ENCODE measurements at places on chromosomes 7 and 10.

- DNase-seq: no peak
These were observed 34.6 kb downstream of the IFT22 start for GRCh38 chr7:101287032-101287431.

- no peak for DNase-seq
These were observed 24.1 kb upstream of the FAM180A start for GRCh38 chr7:135772639-135773222.

GRCh38 chr10:22637491-22637890 lies 76.9 kb downstream of the PIP4K2A start:
- DNase-seq: no peak

GRCh38 chr10:34731885-34732701 lies 83.0 kb downstream of the PARD3 start:
- no peak for DNase-seq

DNA sequence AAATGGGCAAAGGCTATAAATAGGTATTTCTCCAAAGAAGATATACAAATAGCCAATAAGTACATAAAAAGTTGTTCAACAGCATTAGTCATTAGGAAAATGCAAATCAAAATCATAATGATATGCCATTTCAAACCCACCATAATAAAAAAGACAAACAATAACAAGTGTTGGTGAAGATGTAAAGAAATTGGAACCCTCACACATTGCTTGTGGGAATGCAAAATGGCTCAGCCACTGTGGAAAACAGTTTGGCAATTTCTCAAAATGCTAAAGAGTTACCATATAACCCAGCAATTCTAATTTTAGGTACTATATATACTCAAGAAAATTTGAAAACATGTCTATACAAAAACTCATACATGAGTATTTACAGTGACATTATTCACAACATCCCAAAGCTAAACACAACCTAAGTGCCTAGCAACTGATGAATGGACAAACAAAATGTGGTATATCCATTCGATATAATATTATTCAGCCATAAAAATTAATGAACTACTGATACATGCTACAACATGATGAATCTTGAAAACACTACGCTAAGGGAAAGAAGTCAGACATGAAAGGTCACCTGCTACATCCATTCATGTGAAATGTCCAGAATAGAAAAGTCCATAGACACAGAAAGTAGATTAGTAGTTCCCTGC lies 55.6 kb downstream of the CHCHD3 start:
- DNase-seq: no peak

- DNase-seq: no peak
These were observed 3.3 kb upstream of the PCBD1 start for GRCh38 chr10:70891627-70892026.

DNA sequence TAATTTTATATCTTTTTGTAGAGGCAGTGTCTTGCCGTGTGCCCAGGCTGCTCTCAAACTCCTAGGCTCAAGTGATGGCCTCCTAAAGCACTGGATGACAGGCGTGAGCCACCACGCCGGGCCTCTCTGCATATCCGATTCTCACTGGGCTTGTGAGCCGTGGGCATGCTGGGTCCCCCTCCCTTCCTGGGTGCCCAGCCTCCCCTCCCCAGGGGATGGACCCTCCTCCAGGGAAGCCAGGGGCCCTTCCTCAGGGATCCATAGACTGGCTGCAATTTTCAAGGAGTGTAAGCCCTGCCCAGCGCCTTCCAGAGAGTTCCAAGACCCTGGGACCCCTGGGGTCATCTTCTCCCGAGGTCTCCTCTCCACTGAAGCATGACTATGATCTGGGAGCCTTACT lies 23.7 kb upstream of the ELFN1 start:
- DNase-seq: no peak

DNA sequence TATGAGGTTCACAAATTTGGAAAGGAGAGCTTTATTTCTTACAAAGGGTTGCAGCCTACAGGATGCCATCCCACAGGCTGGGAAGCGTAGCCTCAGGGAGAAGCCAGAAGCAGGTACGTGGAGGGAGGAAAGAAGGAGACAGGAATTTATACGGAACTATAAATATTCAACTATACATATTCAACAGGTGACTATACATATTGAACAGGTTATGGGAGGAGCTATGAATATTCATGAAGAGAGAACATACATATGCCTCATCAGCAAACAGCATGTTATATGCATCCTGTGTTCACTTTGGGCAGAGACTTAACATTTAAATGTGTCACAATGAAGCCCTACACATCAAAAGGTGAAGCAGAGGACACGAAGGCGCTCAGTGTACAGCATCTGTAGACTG lies 40.5 kb upstream of the LMTK2 start:
- DNase-seq: no peak

GRCh38 chr10:28838908-28839307 lies 161.6 kb downstream of the BAMBI start:
- no peak for DNase-seq

DNA sequence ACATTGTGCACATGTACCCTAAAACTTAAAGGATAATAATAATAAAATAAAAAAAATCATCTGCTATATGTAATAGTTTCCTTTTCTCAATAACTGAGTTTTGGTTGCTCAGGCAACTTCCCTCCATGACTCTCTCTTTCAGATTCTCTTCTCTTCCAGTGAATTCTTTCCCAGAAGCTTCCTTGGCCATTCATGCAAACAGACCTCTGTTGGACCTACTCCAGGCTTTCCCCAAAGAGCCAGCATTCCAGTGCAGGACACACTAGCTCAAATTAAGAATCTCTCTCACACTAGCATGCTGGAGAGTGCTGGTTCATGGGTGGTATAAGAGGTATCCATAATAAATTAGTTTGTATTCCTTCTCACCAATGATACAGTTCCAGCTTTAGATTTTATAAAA lies 31.0 kb upstream of the ZEB1 start:
- no peak for DNase-seq

GRCh38 chr10:104340111-104340526 lies 1.9 kb upstream of the ITPRIP start:
- no peak for DNase-seq

DNA sequence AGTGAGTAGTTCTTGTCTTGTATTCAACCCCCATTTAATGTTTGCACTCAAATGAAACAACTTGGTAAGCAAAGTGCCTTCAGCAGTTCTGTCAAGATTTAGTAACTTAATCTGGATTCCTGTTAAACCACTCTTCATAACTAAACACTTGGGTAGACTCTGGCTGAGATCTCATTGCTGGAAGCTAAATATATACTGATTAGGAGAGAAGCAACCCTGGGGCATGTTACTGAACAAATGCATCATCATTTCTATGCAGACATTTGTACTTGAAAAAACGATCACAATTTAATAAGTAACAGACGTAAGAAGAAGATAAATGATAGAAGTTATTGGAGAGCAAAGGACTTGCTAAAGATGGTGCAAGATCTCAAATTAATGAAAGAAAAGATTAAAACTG lies 308.4 kb upstream of the POM121L12 start:
- no peak for DNase-seq

- DNase-seq: peak; percentile 27
These were observed 141.3 kb upstream of the ZMIZ1 start for GRCh38 chr10:78927257-78927995.

- no peak for DNase-seq
These were observed 100.5 kb upstream of the LRRC4 start for GRCh38 chr7:128131731-128132130.

DNA sequence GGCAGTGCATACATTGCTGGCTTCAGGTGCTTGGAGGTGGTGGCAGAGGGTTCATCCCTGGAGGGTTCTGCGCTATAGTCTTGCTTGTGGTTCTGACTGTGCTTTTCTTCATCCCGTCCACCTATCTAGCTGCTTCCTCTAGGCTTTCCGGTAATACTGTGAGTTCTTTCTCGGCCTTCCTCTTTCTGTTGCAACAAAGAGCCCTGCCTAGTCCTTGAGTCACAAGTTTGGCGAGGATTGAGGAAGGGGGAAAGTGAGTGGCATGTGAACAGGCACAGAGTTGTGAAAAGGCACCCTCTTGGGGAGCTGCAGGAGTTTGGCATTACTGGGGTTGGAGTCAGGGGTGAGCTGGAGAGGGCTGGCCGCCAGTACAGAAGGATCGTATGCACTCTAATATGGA lies 123.0 kb downstream of the SH2D4B start:
- no peak for DNase-seq

GRCh38 chr10:71830726-71831125 lies 20.3 kb downstream of the PSAP start:
- no peak for DNase-seq

DNA sequence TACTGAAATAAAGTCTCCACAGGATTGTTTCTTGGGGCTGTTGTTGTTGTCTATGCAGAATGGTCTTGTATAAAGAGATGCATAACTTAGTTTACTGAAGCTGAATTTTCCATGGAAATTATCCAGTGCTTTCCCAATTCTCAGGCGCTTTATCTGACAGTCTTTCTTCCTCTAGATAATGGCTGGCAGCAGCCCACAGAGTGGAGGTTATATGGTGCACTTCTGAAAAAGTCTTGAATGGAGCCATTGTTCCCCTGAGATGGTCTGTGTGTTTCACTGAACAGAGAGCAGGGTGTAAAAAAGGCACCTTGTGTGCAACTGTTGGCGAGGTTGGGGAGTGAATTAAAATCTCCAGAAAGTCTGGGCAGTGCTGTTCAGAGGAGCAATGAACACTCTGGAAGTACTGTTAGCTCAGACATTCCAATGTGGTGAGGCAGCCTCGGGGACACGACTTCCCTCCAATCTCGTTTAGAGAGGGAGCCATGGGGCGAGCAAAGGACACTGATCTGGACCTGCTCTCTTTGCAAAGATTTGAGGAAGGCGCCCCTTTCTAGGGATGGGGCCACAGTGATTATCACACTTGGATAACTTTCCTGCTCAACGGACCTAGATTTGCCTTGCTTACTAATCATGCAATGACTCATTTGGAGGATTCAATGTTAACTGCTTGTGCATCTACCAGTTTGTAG lies 2.0 kb upstream of the PLCE1 start:
- DNase-seq: peak; percentile 58

DNA sequence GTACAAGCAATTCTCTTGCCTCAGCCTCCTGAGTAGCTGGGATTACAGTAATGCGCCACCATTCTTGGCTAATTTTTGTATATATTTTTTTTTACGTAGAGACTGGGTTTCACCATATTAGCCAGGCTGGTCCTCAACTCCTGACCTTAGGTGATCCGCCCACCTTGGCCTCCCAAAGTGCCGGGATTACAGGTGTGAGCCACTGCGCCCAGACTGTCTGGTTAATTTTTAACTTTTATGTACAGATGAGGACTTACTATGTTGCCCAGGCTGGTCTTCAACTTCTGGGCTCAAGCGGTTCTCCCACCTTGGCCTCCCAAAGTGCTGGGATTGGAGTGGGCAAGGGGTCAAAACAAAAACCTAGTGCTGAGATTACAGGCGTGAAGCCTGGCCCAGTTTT lies 101.8 kb downstream of the JMJD1C start:
- DNase-seq: no peak

DNA sequence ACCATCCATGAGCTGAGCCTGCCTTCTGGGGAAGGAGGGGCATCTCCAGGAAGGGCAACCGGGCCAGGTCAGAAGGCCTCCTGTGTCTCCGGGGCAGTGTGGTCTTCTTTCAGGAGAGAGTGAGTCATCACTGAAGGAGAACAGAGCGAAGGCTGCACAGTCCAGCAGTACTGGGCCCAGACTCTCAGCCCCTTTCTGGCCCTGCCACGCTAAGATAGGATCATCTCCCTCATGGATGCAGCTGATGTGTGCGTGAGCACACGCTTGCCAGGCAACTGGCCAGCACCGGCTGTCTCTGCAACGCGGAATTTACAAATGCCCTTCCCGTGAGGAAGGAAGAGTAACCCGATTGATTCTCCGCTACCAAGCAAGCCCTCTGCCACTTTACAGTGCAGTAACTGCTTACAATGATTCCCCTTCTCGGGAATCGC lies 328.2 kb downstream of the TNS3 start:
- peak; percentile 46 for DNase-seq

GRCh38 chr10:31058795-31059703 lies 27.4 kb upstream of the ZNF438 start:
- no peak for DNase-seq
